ENCODE measurements at places on chromosomes 1 and 21.

GRCh38 chr1:201591981-201592380 lies 53.1 kb downstream of the NAV1 start:
- no peak for DNase-seq

- peak; percentile 97 for DNase-seq
These were observed 4.7 kb downstream of the OLFML2B start for GRCh38 chr1:162019006-162019405.

- DNase-seq, result no peak
These were observed 169.3 kb upstream of the KCTD3 start for GRCh38 chr1:215397843-215398242.

DNA sequence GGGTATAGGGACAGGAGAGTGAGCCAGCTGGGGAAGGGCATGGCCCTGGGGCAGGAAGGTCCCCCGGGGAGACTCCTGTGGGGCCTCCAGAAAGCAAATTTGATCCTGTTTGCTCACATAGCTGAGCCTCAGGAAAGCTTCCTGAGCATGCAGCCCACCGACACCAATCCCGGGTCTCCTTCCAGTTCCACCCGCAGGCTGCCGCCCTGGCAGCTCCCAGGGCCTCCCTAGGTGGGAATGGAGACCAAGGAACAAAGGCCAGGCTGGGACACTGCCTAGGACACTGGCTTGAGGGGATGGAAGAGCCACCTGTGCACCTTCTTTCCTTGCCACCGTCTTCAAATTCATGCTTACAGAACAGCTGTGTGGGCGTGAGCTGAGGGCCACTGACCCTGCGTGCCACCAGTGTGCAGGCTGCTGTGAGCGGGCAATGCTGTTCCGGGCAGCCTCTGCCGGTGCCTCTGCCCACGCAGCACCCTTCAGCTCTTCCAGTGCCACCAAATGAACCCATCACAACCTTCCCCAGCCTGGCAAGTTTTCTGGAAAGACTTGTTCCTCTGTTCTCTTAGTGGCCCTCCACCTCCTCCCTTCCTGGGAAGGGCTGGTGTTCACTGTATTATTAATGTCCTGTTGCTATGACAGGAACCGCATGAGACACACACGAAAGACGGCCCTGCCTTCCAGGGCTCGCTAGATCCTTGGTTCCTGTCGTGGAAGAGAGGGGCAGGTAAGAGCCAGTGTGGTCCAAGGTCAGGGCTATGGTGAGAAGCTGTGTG lies 53.6 kb downstream of the ACBD3 start:
- no peak for DNase-seq

GRCh38 chr1:231584117-231584516 lies 42.5 kb upstream of the DISC1 start:
- peak; percentile 100 for DNase-seq

GRCh38 chr1:208243527-208243966 lies 637 bp downstream of the PLXNA2 start:
- DNase-seq, result peak; percentile 29

DNA sequence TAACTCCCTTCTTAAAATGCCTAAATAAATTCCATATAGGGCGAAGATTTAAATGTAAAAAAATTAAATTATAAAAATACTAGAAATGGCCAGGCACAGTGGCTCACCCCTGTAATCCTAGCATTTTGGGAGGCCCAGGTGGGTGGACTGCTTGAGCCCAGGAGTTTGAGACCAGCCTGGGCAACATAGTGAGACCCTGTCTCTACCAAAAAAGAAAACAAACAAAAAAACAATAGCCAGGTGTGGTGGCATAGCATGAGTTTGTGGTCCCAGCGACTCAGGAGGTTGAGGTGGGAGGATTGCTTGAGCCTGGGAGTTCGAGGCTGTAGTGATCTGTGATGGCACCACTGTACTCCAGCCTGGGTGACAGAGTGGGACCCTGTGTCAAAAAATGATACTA lies 17.8 kb downstream of the SORT1 start:
- no peak for DNase-seq

DNA sequence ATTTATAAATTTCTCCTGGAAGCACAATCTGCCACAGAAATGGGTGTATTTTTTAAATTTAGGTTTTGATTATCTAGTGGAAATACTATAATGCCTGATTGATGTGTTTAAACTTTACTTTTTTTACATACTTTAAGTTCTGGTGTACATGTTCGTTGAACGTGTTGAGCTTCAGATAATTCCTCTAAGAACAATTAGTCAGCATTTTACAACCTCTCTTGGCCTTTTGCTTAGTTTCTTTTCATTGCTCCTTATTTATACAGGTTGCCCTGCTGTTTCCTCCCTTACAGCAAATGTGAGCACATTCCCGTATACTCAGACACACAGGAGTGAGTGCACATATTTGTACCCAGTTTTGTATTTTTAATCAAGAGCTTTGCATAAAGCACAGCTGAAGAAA lies 1038.9 kb downstream of the BRINP3 start:
- no peak for DNase-seq

GRCh38 chr1:215891266-215892057 lies 324.4 kb downstream of the KCTD3 start:
- no peak for DNase-seq

GRCh38 chr1:108512239-108513043 lies 47.5 kb upstream of the EEIG2 start:
- peak; percentile 64 for DNase-seq

- DNase-seq, result no peak
These were observed 780.2 kb upstream of the ADGRL2 start for GRCh38 chr1:81020506-81020905.

DNA sequence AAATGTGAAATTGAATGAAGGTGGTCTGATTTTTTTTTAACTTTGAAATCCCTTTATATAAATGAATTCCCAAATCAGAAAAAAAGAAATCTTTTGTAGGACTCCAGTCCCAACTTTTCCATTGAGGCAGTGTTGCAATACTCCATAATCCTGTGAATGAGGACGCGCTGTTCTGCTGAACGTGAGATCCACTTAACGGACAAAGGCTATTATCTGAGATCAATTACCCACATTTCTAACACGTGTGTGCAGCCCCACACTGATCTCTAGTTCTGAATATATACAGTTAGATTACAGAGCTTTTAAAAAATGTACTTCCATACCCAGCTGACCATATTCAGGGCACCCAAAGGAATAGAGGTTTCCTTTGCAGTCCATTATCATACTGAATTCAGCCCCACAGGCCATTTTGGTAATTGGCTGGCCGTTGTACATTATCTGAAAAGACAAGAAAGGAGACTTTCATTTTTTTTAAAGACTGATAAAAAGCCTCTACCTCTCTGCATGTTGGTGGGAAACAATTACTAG lies 19.0 kb downstream of the RCC2 start:
- DNase-seq, result no peak

DNA sequence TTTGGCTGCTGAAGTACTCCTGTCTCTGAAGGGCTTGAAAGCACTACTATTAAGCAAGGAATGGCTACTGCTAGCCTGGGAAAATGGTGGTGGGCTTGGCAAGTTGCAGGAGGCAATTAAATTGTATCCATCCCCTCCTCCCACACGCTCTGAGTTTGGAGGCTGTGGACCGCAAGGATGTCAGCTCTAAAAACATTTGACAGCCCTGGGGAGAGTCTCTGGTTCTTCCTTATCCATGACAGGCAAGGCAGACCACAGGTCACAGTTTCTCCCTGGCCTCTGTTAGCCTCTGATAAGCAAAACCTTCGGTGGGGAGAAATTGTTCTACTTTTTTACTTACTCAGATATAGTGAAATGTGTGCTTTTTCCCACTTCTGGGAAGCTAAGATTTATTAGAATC lies 46.6 kb downstream of the S1PR1 start:
- no peak for DNase-seq

GRCh38 chr1:29576510-29576909 lies 340.2 kb downstream of the PTPRU start:
- DNase-seq, result no peak

DNA sequence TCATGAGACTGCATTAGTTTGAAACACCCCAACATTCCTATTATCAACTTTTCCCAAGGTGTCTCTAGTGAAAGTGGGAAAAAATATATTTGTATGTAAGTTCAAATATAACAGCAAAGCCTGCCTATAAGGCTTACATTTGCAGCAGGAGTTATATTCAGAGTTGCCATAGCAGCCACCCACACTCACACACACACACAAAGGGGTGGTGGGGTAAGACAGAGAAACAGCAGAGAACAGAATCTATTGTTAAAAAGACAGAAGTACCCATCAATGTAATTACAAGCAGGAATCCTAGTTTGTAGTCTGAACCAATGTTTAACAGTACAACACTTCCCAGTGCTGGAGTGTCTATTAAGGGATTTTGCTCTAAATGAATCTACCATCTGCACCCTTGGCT lies 55.0 kb downstream of the PLPPR5 start:
- no peak for DNase-seq

DNA sequence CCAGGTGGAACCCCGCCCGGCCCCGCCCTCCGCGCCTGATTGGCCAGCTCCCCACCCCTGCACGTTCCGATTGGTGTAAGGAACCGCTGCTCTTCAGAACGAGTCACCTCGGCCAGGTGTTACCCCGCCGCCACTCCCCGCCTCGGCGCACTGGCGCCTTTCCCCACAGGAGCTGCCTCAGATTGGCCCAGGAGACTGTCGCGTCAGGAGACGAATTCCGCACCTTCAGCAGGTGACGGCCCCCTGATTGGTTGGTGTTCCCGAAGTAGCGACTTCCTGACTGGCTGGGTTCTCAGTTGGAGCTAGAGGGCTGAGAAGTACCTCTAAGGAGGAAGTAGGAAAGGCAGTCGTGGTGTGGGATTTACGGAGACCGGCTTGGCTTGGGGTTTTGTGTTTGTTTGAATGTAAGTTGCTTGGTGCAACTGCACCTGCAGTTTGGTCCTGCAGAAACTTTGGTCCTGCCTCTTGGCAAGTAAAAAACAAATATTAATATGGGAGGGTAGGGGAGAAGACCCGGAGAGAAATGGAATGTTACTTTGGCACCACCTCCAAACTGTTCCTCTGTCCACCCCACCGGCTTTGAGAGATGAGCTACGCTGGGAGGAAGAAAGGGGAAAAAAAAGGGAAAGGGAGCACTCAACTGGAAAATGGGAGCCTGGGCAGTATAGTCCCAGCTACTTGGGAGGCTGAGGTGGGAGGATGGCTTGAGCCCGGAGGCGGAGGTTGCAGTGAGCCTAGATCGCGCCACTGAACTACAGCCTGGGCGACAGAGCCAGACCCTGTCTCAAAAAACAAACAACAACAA lies 415 bp upstream of the F11R start:
- DNase-seq, result peak; percentile 70

DNA sequence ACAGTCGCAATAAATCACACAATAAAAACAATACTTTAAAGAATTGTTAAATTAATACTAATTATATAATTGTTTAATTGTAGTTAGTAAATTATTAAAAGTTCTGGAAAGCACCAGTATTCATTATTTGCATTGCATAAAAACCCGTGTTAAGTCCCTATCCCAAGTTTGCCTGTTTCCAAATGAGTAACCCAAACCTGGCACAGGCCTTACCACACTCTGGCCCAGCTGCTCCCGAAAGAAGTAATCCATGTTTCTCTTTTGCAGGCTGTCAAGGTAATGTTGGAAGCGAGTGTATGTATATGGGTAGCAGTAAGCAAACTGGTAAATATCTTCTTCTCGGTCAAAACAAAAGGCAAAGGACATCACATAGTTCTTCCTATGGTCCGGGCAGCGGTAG lies 268.7 kb upstream of the BEND5 start:
- peak; percentile 92 for DNase-seq

All from NCI-H1694 treated with DMSO at 0.1 percent for 48 hours (cell line).